ENCODE measurements at places on chromosomes 5 and 9.
A peak's percentile ranks its signal among the peaks of the same experiment; 100 is the strongest.

DNA sequence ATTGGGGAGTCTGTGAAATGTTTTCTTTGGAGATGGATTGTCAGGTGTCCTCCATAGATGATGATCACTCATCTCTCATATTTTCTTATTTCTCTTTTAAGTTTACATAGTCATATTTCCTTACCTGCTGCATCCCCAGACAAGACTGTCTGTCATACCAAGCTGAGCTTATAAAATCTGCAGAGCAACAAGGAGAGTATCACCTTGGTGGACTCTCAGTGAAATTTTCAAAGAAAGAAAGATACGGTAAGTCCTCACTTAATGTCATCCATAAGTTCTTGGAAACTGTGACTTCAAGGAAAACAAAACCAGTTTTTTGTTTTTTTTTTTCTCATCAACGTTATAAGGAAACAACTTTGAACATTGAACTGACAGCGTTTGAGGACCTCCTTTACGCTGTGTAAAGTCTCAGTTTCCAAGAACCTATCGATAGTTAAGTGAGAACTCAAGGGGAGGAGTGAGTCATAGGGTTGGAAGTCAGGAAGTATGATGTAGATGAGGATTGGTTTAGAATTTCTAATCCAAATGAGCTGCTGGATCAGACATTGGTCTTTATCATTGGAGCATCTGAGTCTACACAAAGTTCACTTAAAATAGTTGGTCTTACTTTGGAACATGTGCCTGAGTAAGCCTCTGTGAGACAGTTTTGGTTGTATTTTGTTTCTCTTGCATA is 45.5 kb downstream of the SPIN1 start:
- DNase-seq, result no peak

DNA sequence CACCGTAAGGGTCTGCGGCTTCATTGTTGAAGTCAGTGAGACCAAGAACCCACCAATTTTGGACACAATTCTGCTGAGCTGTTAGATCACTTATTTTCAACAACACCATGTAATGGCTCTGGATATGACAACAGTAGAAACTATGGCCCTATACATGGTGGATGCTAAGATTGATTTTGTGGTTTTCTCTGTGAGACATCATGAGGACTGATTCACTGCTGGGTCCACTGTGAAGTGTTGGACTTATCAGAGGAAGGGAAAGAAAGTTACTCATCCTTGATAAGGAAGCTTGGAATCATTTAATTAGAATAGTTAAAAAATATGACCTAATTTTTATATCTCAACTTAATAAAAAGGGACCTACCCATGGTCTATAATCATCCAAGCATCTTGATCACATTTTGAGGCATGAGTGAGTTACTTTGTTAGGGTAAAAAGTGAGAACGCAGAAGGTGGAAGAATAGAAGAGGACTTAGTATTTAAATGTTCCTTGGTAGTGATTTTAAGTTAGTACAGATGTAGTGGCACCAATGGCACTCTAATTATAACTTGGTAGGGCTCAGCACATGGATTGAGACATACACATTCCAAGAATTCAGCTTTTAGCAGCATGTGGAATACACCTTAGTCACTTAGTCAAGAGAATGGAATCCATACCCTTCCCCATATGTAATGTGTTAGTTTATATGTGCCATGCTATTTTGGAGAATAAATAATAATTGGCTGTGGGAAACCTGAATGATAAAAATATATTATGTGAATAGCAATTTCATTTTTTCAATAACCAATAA is 123.5 kb upstream of the CD180 start:
- no peak for DNase-seq

- peak; percentile 16 for DNase-seq
These were observed 89.8 kb downstream of the SLC1A3 start for GRCh38 chr5:36696059-36696673.

DNA sequence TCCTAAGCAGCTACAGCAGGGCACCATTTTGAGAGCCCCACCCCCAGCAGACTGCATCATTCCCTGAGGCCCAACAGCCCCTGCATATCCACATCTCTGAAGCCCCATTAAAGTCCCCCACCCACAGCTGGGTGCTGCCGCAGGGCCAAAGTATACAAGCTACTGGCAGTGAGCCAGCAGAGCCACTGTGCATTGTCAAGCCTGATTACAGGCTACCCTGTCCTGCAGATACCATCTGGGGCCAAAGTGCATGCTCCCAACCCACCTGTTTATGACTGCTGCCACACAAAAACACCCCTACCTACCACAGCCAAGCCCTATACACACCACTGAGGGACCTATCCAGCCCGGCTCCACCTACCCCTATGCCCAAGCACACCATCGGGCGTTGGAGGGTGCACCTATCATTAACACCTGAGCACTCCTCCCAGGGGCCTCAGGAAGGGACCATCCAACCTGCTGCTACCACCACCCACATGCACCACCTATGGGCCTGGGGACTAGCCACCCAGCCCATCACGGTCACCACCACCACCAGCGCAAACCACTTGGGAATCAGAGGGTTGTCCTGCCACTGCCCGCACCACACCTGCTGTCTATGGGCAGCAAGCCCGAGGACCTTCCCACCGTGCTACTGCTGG is 105.0 kb downstream of the PLPP1 start:
- DNase-seq, result no peak

DNA sequence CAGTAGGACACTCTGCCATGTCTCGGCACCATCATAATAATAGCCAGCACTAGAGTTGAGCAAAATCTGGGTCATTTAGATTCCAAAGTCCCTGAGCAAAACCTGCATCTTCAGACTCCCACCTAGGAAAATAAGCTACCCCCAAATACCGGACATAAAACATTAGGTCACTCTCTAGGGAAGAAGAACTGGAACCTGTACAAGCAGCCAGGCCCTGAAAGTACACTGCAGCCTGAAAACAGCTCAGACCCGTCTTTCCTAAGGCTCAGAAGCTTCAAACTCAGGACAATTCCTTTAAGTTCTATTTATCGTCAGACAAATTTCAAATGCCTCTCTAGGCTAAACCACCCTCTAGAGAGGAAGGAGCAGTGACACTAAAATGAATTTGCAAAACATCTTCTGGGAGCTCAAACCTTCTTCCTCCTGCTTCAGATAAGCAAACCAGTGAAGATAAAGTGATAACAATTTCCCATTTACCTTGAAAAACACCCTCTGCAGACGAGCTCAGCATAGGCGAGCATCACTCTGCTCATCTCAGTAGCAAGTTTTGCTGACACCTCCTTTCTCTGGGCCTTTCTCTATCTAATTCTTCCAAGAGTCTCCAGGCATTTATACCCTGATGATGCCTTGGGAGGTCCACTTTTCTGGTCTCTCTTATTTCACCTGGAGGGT is 34.0 kb downstream of the ADAM19 start:
- DNase-seq, result no peak

- DNase-seq, result no peak
These were observed 426 bp downstream of the FAM114A2 start for GRCh38 chr5:154038261-154038706.

DNA sequence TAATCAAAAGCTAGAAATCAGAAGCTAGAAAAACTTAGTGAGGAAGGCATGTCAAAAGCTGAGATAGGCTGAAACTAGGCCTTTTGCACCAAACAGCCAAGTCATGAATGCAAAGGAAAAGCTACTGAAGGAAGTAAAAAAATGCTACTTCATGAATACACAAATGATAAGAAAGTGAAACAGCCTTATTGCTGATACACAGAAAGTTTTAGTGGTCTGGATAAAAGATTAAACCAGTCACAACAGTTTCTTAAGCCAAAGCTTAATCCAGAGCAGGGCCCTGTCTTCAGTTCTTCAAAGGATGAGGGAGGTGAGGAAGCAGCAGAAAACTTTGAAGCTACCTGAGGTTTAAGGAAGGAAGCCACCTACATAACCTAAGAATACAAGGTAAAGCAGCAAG is 102.5 kb upstream of the SH3GL2 start:
- DNase-seq, result no peak

GRCh38 chr9:120689860-120690259 is 24.4 kb downstream of the MEGF9 start:
- no peak for DNase-seq

GRCh38 chr9:89377411-89377810 is 59.1 kb downstream of the SECISBP2 start:
- no peak for DNase-seq

GRCh38 chr5:124929000-124929399 is 182.6 kb upstream of the ZNF608 start:
- no peak for DNase-seq

- no peak for DNase-seq
These were observed 96.6 kb downstream of the GALNT10 start for GRCh38 chr5:154287136-154287535.
